Activated CD4-positive, alpha-beta memory T cell treated with anti-CD3 and anti-CD28 coated beads, Interleukin-2, amount 10 ng/mL, durations not matched to agents 7 days and 5 days (primary cell): ENCODE measurements at places on chromosomes 7 and 10. TPM values are rescaled to one million over a fixed set of nuclear protein-coding genes. Genes with fewer than 3 reads are reported as not detected.

Gene CHN2
- 7.4 TPM for total RNA-seq

DNA sequence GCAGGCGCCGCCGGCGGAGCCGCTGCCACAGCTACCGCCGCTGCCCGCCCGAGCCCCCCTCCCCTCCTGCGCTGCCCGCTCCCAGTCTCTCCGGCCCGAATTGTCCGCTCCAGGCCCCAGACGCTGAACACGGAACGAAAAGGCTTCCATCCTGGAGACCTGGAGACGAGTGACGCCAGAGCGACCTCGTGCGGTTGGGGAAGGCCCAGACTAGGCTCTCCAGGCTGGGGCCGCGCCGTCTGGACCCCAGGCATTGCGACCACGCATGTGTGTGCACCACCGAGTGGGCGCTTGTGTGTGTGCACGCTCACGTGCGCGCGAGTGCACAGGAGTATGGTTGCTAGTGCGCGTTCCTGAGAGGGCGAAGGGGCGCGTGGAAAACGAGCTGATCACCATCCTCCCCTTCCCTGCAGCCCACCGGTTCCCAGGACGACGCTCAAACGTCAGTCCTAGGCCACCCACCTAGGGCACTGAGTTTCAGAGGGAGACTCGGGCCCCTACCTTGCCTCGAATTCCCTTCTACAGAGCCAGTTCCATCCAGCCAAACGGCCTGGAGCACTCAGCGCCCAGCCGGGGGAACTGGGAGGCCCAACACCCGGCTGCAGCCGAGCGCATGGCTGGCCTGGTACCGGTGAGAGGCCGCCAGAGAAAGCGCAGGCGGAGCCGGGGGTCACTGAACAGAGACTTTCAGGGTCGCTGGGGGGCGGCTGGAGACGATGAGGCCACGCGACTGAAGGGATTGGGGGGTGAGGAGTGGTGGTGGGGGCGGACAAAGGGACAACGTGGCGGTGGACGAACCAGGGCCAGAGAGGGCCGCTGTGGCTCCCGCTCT lies 11.6 kb downstream of the LBX1 start:
- no peaks in the 10 kb centered on the region for H3K36me3 ChIP-seq
- H3K27me3 ChIP-seq = peaks cover 84% of the 10 kb centered on the region
- H3K27ac ChIP-seq = no peak overlapping the region
- H3K4me3 ChIP-seq = no peak overlapping the region

- no peak overlapping the region for H3K27ac ChIP-seq
- H3K4me1 ChIP-seq = no peaks in the 10 kb centered on the region
- H3K4me3 ChIP-seq = no peak overlapping the region
- no peaks in the 10 kb centered on the region for H3K27me3 ChIP-seq
- H3K36me3 ChIP-seq = no peaks in the 10 kb centered on the region
Observed at GRCh38 chr7:114860206-114860605, 61.7 kb upstream of the MDFIC start.

DNA sequence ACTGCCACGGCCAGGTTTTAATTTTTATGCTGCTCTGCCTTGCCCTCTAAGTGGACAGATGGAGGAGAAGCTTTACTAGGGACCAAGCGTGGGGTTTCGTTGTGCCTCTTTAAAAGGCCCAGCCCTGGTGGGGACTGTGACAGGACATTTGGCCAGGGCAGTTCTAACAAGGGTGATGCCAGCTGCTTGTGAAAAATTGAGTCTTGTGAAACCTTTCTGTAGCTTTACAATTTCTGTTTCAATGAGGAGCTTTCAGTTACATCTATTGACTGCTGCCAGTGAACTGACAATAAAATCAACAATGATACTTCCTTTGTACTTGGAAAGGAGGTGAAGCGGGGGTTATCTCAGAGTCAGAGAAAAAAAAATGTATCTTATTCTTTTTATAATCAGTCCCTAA lies 233.1 kb upstream of the CSTF2T start:
- no peak overlapping the region for H3K4me3 ChIP-seq
- no peaks in the 10 kb centered on the region for H3K36me3 ChIP-seq
- no peak for DNase-seq
- H3K27me3 ChIP-seq = peaks cover 13% of the 10 kb centered on the region
